ENCODE measurements at places on chromosomes 12 and 14.

- no peak for DNase-seq
Observed at GRCh38 chr12:116196752-116197718, 80.5 kb downstream of the MED13L start.

DNA sequence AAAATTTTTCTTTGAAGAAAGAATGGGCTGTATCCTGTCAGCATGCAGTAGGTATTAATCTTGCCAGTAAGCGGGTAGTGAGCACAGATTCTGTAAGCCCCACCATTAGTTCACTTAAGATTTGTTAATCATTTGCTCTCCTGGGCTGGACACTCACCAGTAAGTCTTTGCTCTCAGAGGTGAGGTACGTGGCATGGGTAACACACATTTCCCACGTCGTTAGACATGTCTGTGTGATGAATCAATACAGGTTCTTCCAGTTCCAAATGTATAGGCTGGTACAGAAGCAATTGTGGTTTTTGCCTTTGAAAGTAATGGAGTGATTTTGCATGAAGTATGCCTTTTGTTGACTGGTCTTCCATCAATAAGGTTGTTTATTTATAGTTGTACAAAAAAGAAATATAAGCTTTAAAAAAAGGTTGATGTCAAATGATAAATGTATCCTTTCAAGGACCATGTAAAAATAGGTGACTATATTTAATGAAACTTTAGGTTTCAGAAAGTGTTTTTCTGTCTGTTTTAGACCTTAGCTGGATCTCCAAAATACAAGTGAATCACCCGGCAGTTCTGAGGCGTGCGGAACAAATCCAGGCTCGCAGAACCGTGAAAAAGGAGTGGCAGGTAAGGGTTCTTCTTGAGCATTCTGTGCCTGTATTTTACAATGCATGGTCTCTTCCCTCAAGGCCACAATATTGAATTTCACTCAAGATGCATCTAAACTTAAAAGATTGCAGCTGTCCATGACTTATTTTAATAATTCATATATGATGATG, 45.5 kb downstream of the DERA start:
- DNase-seq = peak; percentile 6

DNA sequence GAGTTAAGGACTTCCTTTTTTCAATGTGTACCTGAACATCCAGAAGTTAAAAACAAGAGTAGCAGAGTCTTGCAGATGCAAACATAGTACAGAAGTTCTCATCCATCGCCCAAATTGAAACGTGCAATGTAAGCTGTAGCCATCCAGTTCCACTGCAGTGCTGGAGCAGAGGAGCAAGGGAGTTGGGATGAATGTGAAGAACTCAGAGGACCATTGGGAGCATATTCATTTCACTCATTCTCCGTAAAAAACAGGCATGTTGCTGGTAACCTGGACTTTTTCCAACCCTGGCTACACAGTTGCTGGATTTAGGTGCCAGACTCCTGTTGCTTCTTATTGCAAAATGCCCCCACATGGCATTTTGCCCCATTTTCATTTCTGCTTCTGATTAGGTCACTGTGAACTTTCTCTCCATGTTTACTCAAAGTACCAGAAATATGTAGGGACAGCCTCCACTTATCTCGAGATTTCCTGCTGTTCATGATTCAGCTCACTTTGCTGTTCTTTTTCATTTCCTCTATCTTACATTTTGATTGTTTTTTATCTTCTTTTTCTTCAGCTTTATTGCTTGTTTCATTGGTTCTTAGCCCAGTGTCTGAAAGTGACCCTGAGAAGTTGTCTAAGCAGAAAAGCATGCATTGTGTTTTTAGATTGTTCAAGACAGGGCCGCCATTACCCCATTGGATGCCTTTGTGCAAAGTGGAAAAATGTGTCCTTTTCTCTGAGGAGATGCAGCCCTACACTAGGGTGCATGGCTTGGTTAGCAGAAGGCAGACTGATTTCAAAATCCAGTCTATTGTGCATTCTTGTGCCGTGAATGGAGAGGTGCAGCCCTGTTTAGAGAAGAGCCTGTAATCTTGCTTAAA, 109.0 kb upstream of the AMIGO2 start:
- no peak for DNase-seq

DNA sequence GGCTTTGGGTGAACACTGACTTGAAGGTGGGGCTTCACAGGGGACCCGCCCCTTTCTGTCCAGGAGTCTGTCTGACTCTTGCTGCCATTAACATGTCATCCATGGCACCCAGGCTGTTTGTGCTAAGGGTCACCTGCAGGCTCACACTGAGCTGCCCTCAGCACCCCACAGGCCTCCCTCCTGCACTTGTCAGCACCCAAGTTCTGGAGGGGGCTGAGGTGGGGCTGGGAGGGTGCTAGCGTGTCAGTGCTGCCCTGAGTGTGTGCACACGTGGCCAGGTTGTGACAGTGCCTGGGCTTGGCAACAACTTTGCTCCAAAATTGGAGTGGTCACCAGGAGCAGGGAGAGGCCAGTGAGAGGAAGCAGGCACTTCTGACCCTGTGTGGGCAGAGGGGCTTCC, 963.2 kb downstream of the TRHDE start:
- no peak for DNase-seq

DNA sequence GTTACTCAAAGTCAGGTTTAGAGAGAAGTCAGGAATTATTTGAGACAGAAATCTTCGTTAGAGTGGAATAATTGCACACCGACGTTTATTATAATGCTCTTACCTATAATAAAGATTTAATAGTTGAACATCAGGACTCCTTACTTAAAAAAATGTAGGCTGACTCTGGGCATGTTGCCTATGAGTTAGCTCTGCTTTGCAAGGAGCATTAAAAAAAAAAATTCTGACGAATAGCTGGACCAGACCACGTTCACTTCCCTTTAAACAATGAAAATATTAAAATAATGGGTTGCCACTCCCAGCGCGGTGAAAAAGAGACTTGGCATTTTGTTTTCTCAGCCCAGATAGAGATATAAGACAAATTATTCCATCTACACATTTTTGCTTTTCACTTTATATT, 574 bp upstream of the FANCM start:
- DNase-seq = peak; percentile 37

- DNase-seq = no peak
Observed at GRCh38 chr14:77007975-77008421, 20.5 kb downstream of the IRF2BPL start.

- DNase-seq = no peak
Observed at GRCh38 chr14:75875958-75876357, 105.8 kb downstream of the TGFB3 start.

- no peak for DNase-seq
Observed at GRCh38 chr12:41011939-41012338, 176.2 kb upstream of the PDZRN4 start.

DNA sequence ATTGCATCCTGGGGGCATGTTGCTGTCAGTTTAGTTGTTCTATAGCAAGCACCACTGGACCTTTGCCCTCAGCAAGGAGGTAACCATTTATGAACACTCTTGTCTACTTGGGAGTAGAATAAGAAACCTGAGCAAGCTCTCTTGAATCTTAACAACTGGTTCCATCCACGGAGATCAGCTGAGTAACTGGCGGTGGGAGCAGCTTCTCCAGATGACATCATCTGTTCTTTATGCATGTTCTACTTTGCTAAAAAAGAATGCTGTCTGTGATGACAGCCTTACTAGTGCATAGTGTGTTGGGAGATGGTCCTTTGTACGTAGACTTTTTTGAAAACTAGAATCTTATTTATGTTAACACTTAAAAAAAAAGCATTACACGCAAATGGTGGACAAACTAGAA, 17.7 kb downstream of the SLC4A8 start:
- no peak for DNase-seq

- DNase-seq = no peak
Observed at GRCh38 chr14:102500713-102501112, 8.9 kb downstream of the ANKRD9 start.
